ENCODE measurements at places on chromosomes 7 and 10.

DNA sequence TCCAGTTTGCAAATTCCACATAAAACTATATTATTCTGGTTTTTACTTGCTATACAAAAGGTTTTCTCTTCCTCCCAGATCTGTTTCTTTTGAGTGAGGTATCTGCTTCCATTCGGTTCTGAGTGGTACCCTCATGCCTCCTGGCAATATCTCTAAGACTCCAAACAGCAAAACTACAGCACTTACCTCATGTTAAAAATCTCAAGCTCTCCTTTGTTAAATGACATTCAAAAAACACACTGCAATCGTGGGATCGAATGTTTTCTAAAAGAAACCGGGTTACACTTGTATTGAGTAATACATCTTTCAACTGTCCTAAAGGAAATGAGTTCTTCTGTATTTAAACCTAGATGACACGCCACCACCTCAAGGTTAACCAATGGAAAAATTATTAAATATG, 11.1 kb downstream of the YWHAG start:
- DNase-seq, result no peak

- no peak for DNase-seq
Measured at GRCh38 chr7:142123184-142123583, 11.7 kb downstream of the MGAM2 start.

DNA sequence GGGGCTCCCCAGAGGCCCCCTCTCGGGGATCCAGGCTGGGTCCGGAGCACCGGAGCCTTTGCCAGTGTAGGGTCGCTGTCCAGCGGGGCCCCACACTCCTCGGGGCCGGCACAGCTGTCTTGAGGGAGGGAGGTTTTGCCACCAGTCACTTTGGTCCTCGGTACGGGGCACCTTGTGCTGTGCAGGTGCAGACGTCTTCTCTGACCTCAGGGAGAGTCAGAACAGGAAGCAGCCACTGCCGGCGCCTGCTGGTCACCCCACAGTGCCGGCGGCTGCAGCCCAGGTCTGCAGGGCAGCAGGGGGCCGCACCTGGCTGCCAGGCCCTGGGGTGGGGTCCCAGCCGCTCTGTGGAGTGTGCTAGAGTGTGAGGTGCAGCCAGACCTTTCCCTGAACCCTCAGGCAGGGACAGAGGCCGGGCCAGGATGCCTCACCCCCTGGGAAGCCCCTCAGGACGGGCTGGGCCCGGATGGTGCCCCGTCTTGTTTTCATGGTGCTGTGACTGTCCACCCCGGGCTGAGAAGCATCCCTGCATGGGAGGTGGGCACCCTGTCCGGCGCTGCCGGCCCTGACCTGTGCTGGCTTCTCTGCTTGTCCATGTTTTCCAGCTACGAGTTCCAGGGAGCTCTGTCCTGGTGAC, 8.2 kb downstream of the MAFK start:
- DNase-seq, result no peak

DNA sequence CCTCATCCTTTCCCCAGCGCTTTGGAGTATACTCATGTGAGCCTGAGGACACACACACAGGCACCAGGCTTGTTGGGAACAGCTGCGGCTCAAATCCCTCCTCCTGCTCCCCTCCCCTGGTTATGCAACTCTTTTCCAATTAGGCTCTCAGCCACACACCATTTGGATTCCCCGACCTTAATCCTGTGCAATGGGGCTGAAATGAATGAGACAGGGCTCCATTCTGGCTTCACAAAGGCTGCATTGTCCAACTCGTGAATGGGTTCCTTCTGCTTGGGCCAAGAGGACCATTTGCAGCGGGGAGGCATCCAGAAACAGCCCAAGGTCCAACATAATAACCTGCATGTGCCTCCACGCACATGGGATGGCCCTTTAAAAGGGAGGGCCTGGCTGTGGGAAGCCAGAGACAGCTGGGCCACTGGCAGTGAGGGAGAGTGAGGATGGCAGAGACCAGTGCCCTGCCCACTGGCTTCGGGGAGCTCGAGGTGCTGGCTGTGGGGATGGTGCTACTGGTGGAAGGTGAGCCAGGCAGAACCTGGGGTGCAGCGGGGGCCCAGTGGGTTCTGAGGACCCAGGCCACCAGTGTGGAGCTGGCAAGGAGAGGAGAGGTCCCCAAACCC, at the start of gene RGR:
TSS of gene RGR (plus strand) at position 403 of the 620 bp plus-strand sequence. CDS start at position 441, 38 bp downstream.
- DNase-seq, result no peak

DNA sequence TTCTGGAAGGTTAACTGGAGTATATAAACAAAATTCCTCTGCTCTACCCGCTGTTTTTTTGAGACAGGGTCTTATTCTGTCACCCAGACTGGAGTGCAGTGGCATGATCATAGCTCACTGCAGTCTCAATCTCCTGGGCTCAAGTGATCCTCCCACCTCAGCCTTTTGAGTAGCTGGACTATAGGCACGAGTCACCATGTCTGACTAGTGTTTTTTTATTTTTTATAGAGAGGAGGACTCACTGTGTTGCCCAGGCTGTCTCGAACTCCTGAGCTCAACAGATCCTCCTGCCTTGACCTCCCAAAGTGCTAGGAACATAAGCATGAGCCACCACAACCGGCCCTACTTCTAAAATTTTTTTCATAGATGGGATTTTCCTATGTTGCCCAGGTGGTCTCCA, 2.2 kb downstream of the RAB18 start:
- no peak for DNase-seq

GRCh38 chr7:132065989-132066603, 509.7 kb upstream of the PODXL start:
- DNase-seq, result no peak

GRCh38 chr10:16612981-16613355, 91.3 kb upstream of the C1QL3 start:
- DNase-seq, result no peak

- DNase-seq, result no peak
Measured at GRCh38 chr7:130349911-130350782, 5.5 kb downstream of the CPA5 start.

DNA sequence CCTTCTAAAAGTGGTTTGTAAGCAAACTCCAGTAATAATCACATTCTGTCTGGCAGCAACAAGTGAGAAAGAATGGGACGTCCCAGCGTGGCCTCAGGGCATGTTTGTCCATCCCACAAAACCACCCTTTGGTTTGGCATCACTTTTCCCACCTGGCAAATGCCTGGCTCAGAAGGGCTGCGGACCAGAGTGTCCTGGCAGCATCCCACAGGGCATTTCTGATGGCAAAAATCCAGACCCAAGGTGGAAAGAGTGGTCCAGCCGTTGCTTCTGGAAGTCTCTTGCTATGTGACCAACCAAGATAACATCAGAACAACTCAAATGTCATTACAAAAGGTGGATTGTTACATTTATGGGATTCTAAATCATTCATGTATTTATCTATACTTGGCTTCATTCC, 174.4 kb downstream of the CREB5 start:
- no peak for DNase-seq

- no peak for DNase-seq
Measured at GRCh38 chr7:156666368-156667109, 26.0 kb downstream of the RNF32 start.

GRCh38 chr10:95506056-95506737, 55.0 kb downstream of the SORBS1 start:
- no peak for DNase-seq

DNA sequence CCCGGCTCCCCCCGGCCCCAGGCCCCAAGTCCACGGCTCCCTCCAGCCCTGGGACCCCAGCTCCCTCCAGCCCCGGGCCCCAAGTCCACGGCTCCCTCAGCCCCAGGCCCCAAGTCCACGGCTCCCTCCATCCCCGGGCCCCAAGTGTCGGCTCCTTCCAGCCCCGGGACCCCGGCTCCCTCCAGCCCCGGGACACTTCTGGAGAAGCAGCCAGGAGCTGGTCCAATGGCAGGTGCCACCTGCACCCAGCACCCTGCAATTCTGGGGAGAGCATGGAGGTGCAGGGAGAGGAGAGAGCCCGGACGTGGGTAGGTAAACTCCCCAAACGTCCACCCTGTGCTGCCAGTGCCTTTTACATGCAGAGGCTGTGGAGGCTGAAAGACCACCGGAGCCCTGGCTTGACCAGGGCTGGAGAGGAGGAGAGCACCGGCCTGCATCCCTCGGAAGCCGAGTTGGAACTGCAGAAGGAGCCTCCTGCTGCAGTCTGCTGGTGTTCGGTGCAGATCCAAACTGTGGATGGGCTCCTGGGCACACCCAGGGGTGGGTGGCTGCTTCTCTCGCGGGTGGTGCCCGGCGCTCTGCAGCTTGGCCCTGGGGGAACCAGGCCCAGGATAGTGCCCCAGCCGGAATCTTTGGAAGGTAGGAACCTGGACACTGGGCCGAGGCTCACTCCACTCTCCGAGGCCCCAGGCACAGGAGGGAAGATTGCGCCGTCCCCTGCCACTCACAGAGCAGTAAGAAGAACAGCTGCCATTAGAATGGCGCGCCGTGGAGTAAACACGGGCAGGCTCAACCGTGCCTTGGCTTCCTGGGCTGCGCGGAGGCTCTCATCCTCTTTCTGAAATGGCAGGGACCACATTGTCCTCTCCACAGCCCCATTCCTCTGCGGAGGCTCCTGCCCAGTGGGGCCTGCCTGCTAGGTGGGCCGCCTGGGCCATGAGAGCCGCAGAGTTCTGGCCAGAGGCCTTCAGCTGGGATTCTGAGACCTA, 14.7 kb downstream of the SHH start:
- DNase-seq, result no peak

GRCh38 chr10:85047170-85047834, 718.9 kb downstream of the CCSER2 start:
- DNase-seq, result no peak

GRCh38 chr10:14779001-14779651, 4.4 kb upstream of the FAM107B start:
- no peak for DNase-seq

DNA sequence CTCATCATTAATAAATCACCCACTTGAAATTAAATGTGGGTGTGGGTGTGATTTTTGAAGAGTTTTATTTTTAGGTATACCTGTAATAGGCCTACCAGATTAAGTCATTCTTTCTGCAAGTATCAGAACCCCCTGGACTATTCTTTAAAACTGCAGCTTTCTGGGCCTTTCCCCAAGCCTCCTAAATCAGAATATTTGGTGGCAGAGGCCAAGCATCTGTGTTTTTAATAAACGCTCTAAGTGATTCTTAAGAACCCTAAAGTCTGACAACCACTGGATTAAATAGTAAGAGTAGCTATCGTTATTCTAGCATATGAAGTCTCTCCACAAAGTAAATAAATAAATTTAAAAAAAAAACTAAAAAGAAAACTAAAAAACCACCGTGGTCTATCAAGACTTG, 703.0 kb upstream of the NRP1 start:
- DNase-seq, result no peak

DNA sequence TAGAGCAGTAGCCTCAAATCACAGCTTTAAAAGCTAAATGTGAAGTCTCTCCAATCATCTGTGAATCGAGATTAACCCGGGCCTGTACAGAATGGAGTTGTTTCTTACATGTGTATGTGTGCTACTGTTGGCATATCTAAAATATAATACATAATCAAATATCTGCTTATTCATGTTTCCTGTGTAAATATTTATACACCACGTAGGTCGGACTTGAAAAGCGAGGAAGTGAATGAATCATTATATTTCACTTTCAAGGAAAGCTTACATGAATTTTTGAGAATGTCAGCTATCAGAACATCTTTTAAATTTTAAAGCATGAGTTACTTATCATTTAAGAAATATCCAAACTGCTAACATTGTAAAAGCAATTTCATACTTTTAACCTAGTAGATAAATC, 233.3 kb downstream of the SLC25A13 start:
- no peak for DNase-seq

DNA sequence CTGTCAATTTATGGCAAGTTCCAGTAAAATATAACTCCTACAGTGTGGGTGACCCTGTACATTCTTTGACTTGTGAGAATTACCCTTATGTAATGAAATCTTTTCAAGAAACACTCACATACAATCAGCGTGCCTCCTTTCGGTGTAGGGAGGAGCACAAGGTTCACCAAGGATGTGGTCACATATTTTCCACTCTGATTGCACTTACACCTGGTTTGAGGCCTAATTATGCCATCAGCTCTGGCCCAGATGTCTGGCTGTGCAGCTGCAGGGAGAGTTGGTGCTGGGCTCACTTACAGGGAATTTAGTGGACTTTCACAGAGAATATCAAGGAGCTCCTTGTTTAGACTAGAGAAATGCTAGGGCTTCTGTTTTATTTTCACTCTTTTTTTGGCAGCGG, 146.0 kb upstream of the STEAP4 start:
- no peak for DNase-seq

DNA sequence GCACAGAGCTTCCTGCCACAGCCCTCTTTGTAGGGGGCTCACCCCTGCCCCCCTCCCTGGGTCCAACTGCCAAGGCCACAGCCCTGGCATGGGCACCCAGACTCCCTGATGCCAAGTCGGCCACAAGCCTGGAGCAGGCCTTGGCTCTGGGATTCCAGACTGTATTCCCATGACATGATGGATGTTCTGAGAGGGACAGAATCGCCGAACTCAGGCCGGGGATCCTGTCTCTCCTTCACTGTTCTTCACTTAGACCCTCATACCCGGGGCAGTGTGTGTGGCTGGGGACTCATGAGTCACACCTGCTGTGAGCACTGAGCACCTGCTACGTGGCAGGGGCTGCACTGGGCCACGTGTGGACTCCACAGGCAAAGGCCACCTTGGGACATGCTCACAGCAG, 7.9 kb downstream of the CALML5 start:
- no peak for DNase-seq

DNA sequence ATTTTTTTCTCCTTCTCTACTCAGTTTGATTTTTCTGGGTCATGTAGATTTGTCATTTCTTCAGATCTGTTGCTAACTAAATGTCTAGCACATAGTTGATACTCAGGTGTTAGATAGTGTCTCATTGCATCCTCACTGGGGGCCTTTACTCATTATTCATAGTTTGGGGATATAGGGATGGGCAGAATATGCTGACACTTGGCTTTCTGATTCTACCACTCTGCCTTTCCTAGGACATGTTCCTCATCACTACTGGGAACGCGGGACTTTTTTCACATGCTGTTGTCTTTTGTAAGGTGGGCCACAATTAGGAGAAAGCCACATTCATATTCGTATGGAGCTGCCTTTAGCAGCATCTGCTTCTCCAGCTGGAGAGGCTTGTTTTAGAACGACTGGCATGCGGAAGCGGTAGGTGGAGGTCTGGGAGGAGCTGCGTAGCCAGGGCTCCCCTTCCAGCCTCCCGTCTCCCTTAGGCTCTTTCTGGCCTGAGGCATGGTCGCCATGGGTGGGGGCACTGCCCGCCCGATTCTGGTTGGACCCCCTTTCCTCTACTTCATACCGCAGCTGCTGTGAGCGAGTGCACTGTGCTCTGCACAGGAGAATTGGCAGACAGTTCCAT, 78.8 kb downstream of the SND1 start:
- no peak for DNase-seq

DNA sequence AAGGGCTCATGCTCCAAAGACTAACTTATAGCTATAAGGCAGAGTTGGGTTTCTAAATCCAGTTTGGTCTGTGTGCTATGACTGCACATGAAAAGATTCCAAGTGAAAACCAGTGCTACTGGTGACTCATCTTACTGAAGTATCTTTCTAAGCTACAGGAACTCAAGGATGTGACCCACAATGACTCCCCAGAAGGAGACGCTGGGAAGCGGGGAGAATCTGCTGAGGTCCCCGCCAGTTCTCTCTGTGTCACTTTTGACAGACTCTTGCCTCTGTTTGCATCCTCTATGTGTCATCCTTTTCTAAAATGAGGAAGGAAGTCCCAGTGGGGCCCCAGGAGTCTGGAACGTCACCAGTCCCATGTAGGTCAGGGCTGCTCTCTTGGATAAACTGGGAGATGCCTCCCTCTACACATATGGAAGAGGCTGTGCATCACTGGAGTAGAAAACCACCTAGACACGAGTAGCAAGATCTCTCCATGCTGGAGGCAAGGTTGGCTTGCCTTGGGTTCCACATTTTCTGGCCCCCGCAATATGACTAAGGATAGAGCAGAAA, 28.8 kb upstream of the GPR26 start:
- DNase-seq, result no peak

GRCh38 chr7:36071605-36072004, 81.4 kb upstream of the EEPD1 start:
- no peak for DNase-seq
